ENCODE measurements at places on chromosomes 6 and 20.

DNA sequence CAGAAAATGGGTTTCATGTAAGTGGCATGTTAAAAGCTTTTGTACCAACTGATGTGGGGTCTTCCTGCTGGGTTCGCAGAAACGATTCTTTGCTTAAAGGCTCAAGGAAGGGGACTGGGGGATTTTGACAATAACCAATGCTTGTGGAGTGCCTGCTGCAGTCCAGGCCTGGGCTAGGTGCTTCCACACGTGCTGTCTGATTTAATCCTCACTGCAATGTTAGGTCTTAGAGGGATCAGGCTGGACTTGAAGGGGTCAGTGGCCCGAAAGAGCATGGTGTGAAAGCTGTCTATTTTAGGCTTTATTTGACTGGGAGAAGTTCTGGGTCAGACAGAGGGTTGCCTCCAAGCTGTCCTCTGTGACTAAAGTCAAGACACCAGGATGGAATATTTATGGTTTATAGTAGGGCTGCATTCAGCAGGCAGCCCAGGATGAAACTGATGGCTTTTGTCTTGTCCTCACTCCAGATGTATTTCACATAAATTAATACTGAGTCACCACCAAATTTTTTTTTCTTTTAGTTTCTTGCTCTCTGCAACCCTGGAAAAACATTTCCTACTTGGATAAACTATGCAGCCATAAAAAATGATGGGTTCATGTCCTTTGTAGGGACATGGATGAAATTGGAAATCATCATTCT lies 219.1 kb downstream of the ZMYND8 start:
- no peak for DNase-seq

DNA sequence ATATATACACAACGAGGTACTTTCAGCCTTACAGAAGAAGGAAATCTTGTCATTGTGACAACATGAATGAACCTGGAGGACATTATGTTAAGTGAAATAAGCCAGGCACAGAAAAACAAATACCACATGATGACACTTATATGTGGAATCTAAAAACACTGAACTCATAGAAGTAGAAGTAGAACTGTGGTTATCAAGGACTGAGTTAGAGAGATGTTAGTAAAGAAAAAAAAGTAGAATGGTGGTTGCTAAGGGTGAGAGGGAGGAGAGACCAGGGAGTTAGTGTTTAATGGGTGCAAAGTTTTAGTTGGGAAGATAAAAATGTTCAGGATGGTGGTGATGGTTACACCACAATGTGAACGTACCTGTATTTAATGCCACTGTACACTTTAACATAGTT lies 4.8 kb upstream of the STX11 start:
- DNase-seq, result no peak

DNA sequence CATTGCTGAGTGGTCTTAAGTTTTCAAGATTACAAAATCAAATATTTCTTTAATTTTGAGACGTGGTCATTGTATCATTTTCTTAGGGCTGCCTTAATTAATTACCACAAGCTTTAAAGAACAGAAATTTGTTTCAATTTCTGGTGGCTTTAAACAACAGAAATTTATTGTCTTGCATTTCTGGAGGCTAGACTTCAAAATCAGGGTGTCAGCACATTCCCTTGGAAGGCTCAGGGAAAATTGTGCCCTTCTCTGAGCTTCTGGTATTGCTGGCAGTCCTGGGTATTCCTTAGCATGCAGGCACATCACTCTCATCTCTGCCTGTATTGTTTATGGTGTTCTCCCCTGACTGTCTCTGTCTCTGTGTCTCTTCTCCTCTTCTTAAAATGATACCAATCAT lies 76.0 kb upstream of the PCSK2 start:
- no peak for DNase-seq

- no peak for DNase-seq
Observed at GRCh38 chr6:44390158-44390683, 2.7 kb downstream of the CDC5L start.

GRCh38 chr6:5958921-5959320 lies 47.8 kb downstream of the NRN1 start:
- no peak for DNase-seq
